Kidney (tissue), 22 donors: ENCODE measurements at places on chromosomes 6 and 20. TPM values are rescaled to one million over a fixed set of nuclear protein-coding genes. Genes with fewer than 3 reads are reported as not detected.

- H3K27me3 ChIP-seq: no peaks in the 10 kb centered on the region
- no peak overlapping the region for H3K27ac ChIP-seq
Observed at GRCh38 chr6:1081551-1082284, 230.2 kb upstream of the FOXQ1 start.

GRCh38 chr6:28315628-28316027 is 20.3 kb downstream of the ZSCAN31 start:
- H3K27ac ChIP-seq: no peak overlapping the region
- no peaks in the 10 kb centered on the region for H3K36me3 ChIP-seq
- no peaks in the 10 kb centered on the region for H3K27me3 ChIP-seq
- no peak overlapping the region for H3K4me3 ChIP-seq

- no peak for DNase-seq
- no peaks in the 10 kb centered on the region for H3K27me3 ChIP-seq
- H3K4me3 ChIP-seq: no peak overlapping the region
- no peak overlapping the region for H3K27ac ChIP-seq
- H3K4me1 ChIP-seq: no peaks in the 10 kb centered on the region
- H3K36me3 ChIP-seq: no peaks in the 10 kb centered on the region
Observed at GRCh38 chr6:123091896-123092271, 95.8 kb downstream of the CLVS2 start.

LIN28B gene
- total RNA-seq: not detected

PLEKHG1 gene
- total RNA-seq: 58.7 TPM

DNA sequence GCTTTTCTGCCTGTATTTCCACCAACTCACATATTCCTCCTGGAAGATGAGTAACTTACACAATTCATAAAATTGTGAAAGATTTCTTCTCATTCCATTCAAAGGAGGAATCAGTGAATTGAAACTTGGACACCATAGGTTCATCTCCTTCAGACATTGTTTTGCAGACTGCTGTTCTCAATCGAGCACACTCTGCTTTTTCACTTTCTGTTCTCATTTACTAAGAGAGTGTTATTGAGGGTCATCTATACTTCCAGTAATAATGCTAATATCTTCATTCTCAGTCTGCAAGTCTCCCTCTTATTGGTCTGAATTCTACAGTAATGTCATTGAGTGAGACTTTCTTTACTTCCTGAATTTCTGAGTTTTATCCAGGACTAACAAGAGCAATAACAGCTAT is 67.5 kb upstream of the FUT9 start:
- no peak for DNase-seq
- H3K27me3 ChIP-seq: no peaks in the 10 kb centered on the region
